Kidney (tissue), 22 donors: ENCODE measurements at places on chromosomes 3 and 15. TPM values are rescaled to one million over a fixed set of nuclear protein-coding genes. Genes with fewer than 3 reads are reported as not detected.

The NLGN1 gene
- total RNA-seq = 19.4 TPM

The TNNC1 gene
- 2.2 TPM for total RNA-seq

The GPR62 gene
- 0.09 TPM for total RNA-seq

- peak; percentile 82 for DNase-seq
Measured at GRCh38 chr15:41494190-41494921, 682 bp downstream of the ITPKA start.

DNA sequence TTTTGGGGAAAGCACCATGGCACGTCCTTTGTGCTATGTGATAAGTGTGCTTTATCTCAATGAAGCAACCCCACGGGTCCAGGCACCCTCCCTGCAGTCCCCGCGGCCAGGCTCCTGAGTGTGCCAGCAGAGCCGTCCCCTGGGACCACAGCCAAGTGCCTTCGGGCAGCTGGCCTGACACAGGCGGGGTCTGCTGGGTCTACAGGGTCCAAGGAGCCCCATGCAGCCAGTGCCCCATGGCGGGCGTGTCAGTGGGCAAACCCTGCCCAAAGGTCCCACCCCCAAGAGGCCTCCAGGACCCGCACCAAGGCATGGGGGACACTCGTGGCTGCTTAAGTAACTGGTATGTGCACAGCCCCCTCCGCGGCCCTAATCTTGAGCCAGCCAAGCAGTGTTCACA is 35.3 kb downstream of the KLHL25 start:
- no peak for DNase-seq

DNA sequence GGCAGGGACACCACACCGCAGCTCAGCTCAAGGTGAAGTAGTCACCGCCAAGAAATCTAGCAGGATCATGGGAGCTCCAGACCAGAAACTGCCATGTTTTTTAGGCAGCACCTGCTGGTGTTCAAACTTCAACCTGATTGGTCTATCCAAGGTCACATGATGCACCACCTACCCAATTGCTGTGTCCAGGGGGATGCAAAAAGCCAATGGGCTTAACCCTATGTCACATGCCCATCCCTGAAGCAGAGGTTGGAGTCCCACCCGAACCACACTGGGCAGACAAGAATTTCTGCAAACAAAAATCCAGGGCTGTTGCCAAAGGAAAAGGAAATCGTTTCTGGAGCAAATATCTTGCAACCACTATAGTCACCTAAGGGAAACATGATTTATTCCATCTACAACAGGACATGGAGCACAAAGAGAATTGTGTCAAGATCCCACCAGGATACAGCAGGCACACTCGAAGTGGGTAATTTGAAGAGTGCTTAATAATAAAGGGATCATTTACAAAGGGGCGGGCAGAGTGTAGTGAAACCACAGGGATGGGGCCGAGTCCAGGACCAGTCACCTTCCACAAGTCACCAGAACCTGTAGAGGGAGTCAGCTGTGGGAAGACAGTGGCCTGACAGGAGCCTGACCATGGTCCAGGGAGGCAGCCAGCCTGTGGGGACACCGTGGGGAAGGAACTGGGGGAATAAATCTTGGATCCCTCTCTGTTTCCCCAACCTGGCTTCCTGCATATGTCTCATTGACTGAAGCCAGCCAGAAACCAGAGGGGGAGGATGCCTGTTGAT is 34.2 kb upstream of the TSEN2 start:
- no peak for DNase-seq

GRCh38 chr3:179706233-179706632 is 53.4 kb downstream of the USP13 start:
- peak; percentile 10 for DNase-seq

GRCh38 chr3:42179110-42179725 is 86.8 kb downstream of the CCK start:
- peak; percentile 81 for DNase-seq

DNA sequence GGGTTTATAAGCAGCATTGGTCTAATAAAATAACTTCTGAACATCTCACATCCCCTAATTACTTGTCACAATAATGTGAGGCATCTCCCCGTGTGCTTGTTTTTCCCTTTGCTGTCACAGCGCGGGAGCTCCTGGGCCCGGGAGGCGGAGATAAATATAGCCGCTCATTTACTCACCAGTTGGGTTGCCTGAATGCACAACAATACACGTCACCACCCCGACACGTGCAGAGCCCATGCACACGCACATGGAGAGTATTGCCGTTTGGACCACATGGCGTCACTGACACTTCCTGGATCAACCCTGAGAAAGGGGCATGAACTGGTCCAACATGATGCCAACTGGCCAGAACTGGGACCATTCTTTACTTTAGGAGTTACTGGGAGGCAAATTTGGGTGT is 76.2 kb downstream of the MRPL46 start:
- DNase-seq = no peak

GRCh38 chr3:190728574-190729246 is 133.8 kb downstream of the GMNC start:
- no peak for DNase-seq
